ENCODE measurements at places on chromosomes 5 and 9.

DNA sequence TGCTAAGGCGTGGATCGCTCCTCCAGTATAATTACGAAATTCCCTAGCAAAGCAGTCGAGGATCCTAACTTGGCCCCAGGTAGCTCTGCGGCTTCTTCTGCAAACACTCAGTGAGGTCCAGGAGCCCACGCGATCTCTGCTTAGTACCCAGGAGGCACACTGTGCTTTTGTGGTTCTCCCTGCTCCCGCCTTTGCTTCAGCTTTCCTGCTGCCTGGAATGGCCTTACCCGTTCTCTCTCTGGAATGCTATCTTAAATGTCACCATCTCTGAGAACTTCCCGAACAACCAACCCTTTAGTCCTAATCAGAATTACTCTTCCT, 639 bp downstream of the INVS start:
- DNase-seq, result no peak

- DNase-seq, result no peak
Measured at GRCh38 chr5:132791026-132791425, 14.0 kb upstream of the SEPTIN8 start.

DNA sequence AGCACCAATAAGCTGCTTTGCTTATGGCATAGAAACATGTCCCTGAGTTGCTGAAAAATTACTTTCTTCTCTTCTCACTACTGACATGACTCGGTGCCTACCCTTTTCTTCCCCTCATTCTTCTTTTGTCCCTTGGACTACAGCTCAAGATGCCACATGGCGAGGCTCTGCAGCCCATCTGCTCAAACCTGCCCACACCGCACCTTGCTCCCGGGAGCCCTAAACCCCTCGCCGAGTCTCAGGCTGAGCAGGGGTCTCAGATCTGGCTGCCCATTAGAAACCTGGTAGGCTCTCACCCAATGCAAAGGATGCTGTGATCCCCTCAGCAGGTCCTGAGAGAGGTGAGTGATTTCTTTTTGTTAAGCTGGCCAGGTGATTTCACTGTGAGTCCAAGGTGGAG, 251.7 kb upstream of the IRX1 start:
- DNase-seq, result no peak

DNA sequence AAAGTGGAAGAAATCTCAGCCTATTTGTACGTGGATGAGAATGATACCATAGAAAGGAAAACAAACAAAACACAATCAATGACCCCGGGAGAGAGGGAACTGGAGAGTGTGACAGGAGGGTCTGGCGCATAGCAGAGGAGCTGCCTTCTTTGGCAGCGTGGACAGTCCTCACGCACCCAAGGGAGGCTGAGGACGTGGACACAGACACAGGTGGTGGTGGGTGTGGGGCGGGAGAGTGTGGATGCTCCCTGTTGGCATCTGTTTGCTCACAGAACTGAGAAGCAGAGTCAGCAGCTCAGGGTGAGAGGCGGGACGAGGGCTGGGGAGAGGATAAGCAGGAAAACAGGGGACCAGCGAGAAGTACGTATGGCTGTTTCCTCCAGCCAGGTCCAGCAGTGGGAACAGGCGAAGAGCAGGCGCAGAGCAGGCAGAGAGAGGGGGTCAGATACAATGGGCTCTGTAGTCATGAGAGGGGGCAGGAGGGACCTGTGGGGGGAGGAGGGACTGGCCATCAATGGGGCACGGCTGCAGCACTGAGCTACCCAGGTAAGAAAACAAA, 10.0 kb downstream of the CMBL start:
- DNase-seq, result no peak

GRCh38 chr9:95552814-95553546, 36.2 kb upstream of the PTCH1 start:
- DNase-seq, result peak; percentile 6

GRCh38 chr9:75713335-75713734, 177.1 kb upstream of the PCSK5 start:
- no peak for DNase-seq

DNA sequence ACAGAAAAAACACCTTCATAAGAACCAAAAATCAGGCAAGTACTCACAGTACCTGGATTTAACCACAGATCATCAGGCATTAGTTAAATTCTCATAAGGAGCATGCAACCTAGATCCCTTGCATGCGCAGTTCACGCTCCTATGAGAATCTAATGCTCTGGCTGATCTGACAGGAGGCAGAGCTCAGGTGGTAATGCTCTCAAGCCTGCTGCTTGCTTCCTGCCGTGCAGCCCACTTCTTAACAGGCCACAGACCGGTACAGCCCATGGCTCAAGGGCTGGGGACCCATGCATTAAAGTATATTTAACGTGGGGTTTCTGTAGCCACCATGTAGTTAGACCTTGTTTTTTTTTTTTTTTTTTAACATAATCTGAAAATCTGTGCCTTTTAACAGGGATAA, 147.7 kb downstream of the VPS13A start:
- no peak for DNase-seq

GRCh38 chr5:61018062-61018461, 73.1 kb downstream of the NDUFAF2 start:
- no peak for DNase-seq

- DNase-seq, result peak; percentile 27
Measured at GRCh38 chr5:40486437-40487275, 193.1 kb upstream of the PTGER4 start.

GRCh38 chr5:139394123-139394653, 716 bp downstream of the PROB1 start:
- DNase-seq, result peak; percentile 52

GRCh38 chr5:134113902-134114875, at the start of gene TCF7:
TCF7 (plus strand) TSS chr5:134114681; CDS start chr5:134114907, 226 bp downstream.
- DNase-seq, result peak; percentile 71

DNA sequence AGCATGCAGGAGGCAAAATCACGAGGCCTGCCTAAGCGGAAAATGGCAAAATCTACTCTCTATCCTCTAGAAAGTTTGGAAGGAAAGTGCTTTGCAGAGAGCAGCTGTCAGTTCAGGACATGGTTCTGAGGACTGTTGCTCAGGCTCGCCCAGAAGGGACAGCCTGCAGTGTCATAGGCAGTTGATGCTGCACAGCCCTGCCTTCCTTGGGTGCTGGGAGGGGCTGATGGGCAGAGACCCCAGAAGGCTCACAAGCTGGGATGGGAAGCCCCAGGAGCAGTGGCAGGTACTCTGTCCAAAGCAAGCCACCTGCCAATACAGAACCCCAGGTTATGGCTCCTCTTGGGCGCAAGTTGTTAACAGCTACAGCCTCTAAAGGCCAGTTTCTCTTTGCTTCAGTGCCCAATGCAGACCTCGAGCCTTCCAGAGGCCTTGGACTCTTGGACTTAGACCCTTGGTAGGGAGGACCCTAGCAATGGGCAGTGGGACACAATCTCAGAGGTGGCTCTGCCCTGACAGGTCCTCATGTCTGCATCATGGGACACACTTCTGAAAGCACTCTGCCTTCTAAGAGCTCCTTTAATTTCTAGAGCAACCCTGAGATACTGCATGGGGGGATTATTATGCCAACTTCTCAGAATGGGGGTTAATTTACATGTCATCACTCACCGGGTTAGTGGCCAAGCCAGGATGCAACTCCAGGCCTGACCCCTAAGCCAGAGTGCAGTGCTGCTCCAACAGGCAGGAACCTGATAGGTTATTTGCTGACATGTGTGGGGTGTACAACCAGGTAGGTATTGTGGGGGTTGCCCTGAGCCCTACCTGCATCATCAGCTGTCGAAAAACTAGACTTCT, 57.1 kb downstream of the MACROH2A1 start:
- no peak for DNase-seq

DNA sequence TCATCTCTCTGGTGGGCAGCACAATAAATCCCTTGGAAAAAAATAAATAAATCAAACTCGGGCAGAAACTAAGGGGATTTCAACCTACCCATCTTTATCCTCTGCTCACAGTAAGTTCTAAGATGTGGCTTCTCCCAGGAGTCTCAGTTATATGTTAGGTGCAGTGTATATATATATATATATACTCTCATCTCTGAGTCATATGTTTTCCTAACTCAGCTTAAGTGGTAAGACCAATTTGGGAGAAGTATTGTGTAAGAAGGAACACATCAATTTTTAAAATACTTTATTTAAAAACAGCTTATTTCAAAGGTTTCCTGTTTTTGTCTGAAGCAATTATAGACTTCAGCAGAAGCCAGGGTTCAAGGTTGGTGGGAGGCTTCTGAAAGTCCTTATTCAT, 20.3 kb upstream of the OSMR start:
- DNase-seq, result no peak

GRCh38 chr5:95380103-95380628, 11.0 kb upstream of the FAM81B start:
- no peak for DNase-seq

GRCh38 chr5:42779083-42779482, 22.5 kb downstream of the CCDC152 start:
- DNase-seq, result no peak

DNA sequence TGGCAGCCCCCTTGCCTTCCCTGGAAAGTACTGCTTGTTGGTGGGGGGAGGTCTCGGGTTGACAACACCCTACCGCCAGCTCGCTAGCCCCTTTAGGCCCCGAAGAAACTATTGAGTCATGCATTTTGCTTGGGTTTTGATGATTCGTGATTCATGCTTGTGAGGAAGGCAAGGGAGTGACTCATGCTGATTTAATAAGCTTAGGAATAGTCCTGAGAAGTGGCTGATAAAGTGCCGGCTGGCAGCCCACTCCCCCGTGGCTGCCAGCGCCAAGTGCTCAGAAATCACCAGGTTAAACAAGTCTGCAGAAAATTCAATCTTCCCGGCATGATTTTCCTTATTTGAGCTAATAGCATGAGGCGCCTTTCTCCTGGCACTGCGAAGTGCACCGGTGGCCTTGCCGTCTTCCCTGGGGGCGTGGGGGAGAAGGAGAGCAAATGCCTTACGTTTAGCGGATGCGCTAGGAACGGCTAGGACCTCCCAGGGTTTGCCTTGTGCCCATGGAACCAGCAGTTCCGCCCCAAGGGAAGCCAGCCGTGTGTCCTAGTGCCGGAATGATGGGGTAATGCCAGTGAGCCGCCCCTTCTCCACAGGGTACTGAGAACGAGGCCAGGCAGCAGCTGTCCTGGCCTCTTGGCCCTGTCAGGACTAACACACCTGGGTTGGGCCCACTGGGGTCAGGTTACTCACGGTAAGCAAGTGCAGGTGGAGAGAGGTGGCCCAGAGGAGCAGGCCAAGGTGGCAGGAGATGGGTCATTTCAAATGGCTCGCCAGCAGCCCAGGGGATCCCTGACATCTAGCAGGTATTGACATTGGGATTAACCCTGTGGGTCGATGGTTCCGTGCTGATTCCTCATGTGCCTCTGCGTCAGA, 151.9 kb downstream of the MACROH2A1 start:
- no peak for DNase-seq

DNA sequence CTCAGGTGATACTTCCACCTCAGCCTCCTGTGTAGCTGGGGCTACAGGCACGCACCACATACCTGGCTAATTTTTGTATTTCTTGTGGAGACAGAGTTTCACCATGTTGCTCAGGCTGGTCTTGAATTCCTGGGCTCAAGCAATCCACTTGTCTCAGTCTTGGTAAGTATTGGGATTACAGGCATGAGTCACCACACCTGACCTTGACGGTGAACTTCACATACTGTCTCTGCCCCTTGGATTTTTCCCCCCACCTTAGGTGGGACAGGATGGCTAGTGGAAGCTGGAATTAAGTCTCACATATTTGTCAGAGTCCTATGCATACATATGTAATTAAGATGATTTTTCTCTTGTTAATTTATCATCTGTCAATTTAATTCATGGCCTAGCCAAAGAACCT, 20.9 kb upstream of the RFK start:
- DNase-seq, result no peak

- DNase-seq, result no peak
Measured at GRCh38 chr5:45793638-45794532, 97.7 kb upstream of the HCN1 start.

GRCh38 chr9:113548221-113549041, 84.9 kb downstream of the RGS3 start:
- peak; percentile 33 for DNase-seq

DNA sequence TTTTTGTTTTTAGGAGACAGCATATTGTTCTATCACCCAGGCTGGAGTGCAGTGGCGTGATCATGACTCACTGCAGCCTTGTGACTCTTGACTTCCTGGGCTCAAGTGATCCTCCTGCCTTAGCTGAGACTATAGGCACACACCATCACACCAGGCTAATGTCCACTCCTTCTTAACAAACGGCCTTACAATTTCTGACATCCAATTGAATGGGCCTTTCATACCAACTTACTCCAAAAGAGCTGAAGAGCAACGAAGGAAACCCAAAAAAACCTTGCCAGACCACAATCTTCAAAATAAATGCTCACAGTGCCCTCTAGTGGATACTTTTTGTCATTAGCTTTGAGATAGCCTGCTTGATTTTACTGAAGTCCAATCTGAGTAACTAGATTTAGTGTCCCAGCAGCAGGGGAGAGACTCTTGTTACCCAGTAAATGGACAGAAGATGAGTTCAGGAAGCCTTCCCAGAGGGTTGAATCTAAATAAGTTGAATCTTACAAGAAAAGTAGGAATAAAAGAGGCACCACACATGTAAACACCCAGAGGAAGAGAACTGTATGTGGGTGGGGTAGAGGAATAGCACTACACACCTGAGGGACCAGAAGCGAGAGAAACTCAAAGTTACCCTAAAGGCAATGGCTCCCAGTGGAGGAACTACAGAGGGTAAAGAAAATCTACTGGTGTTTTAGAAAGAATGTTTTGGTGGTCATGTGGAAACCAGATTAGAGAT, 9.3 kb downstream of the ZNF622 start:
- DNase-seq, result peak; percentile 14

DNA sequence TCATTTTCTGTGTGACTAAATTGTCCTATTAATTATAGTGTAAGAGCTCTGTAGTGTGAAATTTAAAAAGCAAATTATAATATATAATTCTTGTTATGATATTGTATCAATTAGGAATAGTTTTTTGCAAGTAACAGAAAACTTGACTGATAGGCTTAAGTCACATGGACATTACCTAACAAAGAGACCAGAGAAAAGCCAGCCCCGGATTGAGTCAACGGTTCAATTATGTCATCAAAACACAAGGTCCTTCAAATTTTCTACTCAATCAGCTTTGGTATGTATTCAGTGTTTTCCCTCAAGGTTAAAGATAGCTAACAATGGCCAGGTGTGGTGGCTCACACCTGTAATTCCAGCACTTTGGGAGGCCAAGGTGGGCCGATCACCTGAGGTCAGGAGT, 126.7 kb upstream of the PTGER4 start:
- no peak for DNase-seq

GRCh38 chr5:137119321-137119720, 379.8 kb downstream of the SPOCK1 start:
- DNase-seq, result no peak

DNA sequence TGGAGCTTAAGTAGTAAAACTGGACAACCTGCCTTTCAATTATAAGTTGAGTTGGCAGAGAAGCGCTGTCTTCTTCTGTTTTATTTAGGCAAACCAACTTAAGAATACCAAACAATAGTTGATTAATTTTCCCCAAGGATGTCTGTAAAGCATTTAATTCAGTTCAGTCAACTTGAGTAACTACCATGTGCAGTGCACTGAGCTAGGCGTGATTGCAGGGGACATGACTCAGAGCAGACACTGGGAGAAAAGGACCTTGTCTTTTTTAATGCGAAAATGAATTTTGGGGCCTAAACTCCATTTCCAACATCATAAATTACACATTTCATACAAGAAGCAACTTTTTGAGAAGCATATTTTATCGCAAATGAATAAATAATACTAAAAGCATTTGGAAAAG, 66.3 kb downstream of the FBXL7 start:
- no peak for DNase-seq

- no peak for DNase-seq
Measured at GRCh38 chr9:5835808-5836207, 2.9 kb upstream of the ERMP1 start.
